ENCODE measurements at places on chromosomes 5 and 9. TPM values are rescaled to one million over a fixed set of nuclear protein-coding genes. Genes with fewer than 3 reads are reported as not detected.

The INSL6 gene
- total RNA-seq: not detected

The PPP2CA gene
- 149 TPM for total RNA-seq

The PDCD1LG2 gene
- total RNA-seq: 0.23 TPM

The FCHO2 gene
- total RNA-seq: 52.4 TPM

The CKMT2 gene
- total RNA-seq: 4.2 TPM

The OGN gene
- total RNA-seq: 11.8 TPM

The CTSV gene
- total RNA-seq: 0.46 TPM

The N4BP3 gene
- total RNA-seq: 12.5 TPM

The RORB gene
- 18.7 TPM for total RNA-seq

The FCHSD1 gene
- 9.5 TPM for total RNA-seq

The PDE8B gene
- total RNA-seq: 15.5 TPM

The CDH10 gene
- total RNA-seq: 48.2 TPM
